ENCODE measurements at places on chromosomes 12 and 14.

GRCh38 chr14:94670692-94671285 is 58.6 kb downstream of the SERPINA3 start:
- DNase-seq: peak; percentile 11

- DNase-seq: no peak
Measured at GRCh38 chr12:48336564-48336963, 14.2 kb downstream of the ZNF641 start.

DNA sequence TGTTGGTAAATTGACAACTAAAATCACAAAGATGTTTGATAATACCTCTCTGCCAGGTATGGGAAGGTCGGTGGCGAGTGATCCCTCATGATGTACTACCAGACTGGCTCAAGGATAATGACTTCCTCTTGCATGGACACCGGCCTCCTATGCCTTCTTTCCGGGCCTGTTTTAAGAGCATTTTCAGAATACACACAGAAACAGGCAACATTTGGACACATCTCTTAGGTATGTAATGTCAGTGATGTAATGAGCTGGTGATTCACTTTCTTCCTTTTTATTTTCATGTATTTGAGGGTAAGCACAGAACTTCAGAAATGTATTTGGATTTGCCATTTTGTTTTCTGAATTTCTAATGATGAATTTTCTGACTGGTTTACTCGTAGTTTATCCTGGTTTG is 42.6 kb upstream of the LRTM2 start:
- DNase-seq: no peak

DNA sequence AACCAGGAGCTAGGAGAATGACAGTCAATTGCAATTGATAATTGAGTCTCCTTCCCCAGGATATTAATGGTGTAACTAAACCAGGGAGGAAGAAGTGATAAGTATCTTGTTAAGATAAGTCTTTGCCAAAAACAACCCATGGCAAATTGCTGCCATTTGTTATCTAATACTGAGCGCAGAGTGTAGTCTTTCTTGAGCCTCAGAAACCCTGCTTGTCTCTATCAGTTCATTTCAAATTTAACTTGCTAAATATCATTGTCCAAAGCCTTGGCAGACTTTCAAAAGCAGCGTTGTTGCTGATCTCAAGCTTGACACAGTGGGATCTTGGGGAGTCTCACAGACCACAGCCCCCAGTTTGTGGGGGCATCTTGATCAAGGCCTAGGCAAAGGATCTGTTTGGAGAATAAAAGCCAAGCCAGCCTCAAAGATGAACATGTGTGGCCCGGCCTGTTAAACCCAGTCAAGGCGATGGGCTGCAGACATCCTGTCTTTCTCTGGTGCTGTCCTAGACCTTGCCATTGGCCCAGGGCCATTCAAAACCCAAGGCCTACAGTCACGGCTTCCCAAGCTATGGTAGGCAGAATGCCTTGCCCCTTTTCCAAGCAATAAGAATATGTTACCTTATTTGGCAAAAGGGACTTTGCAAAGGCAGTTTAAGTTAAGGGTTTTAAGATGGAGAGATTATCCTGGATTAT is 164.2 kb downstream of the CHST11 start:
- DNase-seq: no peak

- no peak for DNase-seq
Measured at GRCh38 chr12:114673169-114673833, 10.7 kb downstream of the TBX3 start.

- no peak for DNase-seq
Measured at GRCh38 chr14:66944872-66945271, 244.4 kb upstream of the GARIN2 start.

DNA sequence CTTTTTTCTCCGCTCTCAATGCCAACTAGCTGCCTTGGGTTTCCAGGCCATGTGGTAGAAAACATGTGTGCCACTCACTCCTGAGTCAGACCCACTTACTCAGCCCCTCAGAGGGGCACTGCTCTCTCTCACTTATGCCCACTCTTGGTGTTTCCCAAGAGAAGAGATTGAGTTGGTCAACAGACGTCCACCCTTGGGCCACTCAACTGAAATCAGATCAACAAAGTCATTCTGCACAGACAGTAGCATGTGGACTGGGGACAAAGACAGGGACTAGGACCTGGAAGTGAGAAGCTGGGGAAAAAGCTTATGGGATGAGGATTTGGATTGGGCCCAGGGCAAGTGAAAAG is 161.2 kb downstream of the EFCAB11 start:
- DNase-seq: no peak

DNA sequence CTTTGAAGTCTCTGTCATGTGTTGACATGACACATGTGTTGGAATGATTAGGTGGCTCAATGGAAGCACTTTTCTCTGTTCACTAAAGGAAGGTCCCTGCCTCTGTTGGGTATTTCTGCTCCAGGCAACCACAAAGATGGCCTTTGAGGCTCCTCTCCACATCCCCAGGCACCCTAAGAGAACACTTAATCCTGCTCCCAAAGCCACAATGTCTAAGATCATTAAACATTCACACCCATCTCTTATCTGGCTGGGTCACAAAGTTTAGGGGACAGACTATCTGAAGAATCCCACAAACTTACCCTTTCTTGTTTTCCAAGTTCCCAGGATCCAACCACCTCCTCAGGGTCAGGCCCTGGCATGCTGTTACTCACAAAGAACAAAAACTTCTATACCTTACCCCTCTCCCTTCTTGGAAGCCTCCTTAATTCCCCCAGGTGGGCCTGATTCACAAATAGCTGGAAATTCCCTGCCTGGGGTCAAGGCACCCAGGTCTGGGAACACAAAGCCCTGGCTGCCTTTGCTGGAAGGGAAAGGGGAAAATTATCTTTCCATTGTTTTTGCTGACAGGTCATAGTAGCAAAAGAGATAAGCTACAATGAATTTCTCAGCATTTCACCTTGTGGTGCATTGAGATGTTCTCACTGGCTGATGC is 333.7 kb downstream of the PCNX1 start:
- no peak for DNase-seq

DNA sequence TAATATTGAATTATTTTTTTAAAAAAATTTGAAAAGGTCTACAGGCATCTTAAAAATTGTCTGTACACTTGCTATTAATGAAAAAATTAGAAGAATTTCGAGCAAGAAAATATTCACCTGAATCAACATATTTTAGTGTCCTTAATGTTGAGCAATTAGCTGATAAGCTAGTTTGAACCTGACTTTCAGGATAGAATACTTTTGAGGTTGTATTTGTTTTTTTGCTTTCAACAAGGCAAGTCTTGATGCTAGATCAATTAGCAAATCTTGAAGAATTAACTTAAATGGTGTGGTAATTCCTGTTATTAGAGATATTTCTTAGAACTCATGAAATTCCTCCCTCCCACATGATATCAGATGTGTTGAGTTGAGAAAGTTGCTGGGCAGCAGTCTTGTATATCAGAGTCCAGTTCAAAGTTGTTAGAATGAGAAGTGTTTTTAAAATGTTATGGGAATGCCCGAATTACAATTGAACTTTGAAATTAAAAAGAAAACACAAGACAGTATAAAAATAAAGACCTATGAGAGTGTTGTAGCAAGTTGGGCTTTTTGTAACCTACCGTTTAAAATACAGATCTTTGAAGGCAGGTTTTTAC is 119.2 kb downstream of the TRMT5 start:
- no peak for DNase-seq

DNA sequence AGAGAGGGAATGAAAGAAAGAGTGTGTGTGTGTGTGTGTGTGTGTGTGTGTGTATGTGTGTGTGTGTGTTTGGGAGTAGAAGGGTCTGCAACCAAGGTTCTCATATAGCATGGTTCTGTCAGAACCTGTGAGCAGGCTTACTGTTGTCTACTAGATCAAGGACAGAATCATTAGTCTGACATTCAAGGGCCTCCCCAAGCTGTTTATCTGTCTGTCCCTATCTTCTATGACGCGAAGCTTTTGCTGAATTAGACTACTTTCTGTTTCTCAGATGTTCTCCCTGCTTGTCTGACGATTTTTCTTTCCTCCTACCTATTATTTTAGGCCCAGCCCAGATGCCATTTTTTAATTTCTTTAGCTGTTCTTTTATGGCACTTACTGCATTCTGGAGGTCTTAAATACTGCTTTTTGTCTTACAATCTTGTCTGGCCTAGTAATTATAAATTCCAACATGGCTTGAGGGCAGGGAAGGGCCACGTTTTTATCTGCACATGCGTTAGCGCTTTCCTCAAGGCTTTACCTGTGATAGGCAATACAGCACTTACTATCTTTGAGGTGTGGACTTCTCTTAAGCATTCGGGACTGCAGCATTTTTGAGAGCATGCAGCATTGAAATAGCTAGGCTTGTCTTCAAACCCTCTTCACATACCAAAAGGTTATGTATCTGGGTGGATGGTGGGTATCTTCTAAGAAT is 150.2 kb downstream of the TTLL5 start:
- DNase-seq: no peak

DNA sequence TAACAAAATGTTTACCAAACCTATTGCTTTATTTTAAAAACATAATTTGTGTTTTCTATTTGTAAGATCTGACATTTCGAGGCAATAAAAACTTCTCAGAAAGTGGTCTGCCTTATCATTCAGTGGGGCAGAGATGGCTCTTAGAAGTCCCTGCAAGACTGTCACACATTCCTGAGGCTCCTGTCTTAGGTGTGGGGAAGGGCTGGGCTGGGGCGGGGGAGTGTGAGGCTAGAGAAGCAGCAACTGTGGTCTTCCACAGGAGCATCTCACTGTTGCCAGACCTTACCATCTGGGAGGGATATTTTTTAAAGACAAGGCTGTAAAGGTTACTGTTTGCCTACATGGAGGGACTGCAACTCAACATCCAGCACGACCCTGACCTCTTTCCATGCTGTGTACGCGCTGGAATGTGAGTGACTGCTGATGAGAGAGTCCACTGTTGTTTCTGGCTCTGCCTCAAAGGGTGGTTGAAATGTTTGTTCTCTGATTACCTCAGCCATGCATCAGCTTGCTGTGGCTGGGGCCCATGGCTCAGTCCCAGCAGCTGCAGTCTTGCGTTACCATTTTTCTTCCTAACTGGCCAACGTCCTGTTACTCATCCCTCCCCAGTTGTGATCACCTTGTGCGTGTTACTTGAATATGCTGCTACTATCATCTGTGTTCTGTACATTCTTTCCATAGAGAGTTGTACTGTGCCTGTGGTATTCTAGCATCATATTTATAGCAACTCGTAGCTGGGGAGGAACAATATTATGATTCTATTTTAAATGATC is 12.4 kb downstream of the ERG28 start:
- no peak for DNase-seq

DNA sequence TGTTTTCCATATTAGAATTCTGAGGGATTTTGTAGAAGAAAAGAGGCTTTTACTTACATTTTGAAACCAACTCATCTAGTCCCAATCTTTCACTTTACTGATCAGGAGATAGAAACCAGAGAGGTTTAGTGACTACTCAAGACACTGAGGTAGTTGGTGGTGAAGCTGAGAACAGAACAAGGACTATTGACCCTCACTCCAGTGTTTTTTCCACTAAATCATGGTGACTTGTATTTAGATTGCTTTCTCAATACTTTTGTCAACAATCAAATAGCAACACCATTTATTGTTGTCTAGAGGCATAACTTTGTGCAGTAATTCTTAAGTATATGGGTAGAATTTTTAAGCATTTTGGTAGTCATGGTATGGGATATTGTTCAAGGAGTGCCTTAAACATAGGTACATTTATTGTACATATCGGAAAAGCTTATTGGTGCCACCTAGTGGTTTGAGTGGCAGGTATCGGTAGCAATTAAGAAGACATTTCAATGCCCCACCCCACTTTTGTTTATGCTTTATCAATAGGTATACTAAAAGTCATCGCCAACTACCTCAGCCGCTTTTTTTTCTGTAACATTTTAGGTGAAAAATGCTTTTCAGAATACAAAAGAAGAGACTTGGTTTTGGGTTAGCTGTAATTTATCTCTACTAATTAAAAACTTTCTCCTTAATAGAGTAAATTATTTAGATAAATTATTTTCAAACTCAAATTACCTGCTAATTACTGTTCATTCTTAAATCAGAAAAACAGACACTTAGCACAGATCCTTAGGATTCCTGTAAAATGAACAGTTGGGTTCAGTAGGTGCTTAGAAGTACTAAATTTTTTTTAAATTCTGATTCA is 47.3 kb upstream of the PAWR start:
- no peak for DNase-seq

GRCh38 chr14:28629328-28630004 is 137.1 kb upstream of the FOXG1 start:
- no peak for DNase-seq

DNA sequence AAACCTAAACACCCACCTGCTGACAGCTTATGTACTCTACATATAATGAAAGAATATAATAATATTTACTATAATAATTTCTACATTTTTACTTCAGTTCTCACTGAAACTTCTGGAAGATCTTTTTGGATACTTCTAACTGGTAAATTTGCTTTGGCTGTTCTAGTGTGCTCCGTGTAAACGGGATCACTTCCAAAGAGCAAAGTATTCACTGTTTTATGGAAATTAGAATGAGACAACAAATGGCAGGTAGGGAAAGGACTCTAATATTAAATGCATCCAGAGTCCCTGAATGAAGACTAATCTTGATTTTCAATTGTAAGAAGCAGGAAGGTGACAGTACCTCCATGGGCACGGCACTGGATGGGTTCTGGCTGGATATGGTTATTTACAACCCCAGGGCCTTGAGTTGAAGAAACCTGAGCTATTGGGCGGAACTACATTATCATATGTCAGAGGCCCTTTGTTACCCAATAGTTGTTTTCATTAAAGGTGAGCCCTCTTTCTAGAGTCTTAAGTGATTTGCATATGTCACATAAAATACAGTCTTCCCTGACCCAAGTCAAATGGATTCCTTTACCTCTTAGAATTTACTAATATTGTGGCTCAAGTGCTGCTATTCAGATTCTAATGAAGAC is 10.7 kb downstream of the ERP29 start:
- DNase-seq: no peak

- no peak for DNase-seq
Measured at GRCh38 chr12:51263341-51263740, 6.9 kb downstream of the SMAGP start.

- no peak for DNase-seq
Measured at GRCh38 chr12:1884651-1885050, 33.8 kb downstream of the CACNA2D4 start.

- no peak for DNase-seq
Measured at GRCh38 chr14:100416921-100417860, 94.1 kb downstream of the SLC25A47 start.

DNA sequence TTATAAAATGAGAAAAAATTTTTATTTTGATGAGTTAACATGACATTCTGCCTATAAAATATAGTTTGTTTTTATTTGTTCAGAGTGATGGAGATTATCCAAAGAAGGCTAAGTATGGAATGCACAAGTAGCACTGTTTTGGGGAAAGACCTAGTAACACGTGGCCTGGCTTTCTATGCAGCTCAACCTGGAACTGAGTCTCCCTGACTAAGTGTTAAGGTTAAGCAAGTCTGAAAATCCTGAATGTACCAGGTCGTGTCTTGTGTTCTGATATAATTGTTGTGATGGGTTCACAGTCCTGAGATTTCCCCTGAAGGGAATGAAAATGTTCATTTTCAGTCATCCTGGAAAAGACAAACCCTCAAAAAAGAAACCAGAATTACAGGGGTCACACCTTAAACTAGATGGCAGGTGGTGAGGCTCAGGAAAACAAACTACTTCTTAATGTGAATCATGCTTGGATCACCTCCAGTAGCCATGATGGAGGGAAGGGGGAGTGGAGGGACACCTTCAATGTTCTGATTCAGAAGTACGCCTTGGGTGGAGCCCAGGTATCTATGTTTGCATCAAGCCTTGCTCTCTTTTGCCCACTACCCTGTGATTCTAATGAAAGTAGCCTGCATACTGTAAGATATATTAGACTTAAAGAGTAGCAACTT is 236.8 kb downstream of the ALX1 start:
- DNase-seq: no peak

- no peak for DNase-seq
Measured at GRCh38 chr12:111645433-111645832, 40.3 kb downstream of the BRAP start.

- DNase-seq: no peak
Measured at GRCh38 chr14:69045857-69046475, 66.9 kb upstream of the ACTN1 start.

Data from activated CD8-positive, alpha-beta memory T cell treated with anti-CD3 and anti-CD28 coated beads for 24 hours (primary cell).